ENCODE measurements at places on chromosomes 6 and 20.

DNA sequence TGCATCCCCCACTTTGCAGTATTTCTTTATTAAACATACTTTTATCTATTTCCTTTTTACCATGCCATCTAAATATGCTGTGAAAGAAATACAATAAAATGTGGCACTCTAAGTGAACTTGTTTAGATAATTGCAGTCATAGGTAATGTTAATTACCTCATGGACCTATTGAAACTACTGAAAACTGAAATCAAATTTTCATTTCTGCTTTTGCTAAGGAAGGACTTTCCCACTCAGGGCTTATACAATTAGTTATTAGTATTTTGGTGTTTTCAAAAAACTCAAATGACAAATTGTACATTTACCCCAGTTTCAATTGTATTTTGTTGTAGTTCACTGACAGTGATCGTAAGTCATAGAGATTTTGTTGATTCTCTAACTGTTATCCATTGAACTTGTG lies 88.4 kb downstream of the ID4 start:
- no peak for DNase-seq

- DNase-seq = peak; percentile 61
Observed at GRCh38 chr6:32867022-32867477, 13.1 kb downstream of the PSMB9 start.

GRCh38 chr6:103367212-103367611 lies 1492.5 kb downstream of the HACE1 start:
- DNase-seq = no peak

GRCh38 chr20:58691773-58692578 lies 624 bp upstream of the NPEPL1 start:
- DNase-seq = peak; percentile 91

- DNase-seq = no peak
Observed at GRCh38 chr6:6346427-6347023, 26.1 kb upstream of the F13A1 start.

DNA sequence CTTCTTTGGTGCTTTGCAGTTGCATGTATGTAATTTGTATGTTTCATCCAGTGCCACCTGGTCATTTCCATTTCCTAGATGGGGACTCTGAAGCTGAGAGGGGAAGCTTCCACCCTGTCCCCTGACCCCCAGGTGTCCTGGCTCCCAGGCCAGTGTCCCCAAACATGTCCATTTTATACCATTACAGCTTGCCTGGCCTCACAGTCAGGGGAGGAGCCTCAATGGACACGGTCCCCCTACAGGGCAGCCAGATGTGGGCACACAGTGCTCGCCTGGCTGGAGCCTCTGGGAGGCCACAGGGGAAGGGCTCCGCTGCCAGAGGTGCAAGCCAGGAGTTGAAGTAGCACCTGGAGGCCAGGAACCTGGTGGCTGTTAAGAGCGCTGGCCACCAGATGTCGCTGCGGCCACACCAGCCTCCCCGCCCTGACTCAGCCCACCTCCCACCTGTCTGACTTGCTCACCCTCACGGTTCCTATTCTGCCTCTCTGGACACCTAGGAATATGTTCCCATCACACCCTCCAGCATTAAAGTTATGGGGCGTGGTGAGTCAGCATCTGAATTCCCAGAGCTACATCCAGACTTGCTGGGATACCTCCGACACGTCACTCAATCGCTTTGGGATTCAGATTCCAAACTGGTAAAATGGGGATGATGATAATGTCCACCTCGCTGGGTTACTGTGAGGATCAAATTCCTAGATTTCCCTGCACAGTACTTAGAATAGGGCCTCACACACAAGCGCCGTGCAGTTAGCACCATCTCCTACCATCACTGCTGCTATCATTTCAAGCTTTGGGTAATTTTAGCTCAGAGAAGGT lies 107.4 kb downstream of the SULF2 start:
- DNase-seq = peak; percentile 6

GRCh38 chr6:153028286-153028685 lies 25.8 kb upstream of the MTRF1L start:
- DNase-seq = no peak

DNA sequence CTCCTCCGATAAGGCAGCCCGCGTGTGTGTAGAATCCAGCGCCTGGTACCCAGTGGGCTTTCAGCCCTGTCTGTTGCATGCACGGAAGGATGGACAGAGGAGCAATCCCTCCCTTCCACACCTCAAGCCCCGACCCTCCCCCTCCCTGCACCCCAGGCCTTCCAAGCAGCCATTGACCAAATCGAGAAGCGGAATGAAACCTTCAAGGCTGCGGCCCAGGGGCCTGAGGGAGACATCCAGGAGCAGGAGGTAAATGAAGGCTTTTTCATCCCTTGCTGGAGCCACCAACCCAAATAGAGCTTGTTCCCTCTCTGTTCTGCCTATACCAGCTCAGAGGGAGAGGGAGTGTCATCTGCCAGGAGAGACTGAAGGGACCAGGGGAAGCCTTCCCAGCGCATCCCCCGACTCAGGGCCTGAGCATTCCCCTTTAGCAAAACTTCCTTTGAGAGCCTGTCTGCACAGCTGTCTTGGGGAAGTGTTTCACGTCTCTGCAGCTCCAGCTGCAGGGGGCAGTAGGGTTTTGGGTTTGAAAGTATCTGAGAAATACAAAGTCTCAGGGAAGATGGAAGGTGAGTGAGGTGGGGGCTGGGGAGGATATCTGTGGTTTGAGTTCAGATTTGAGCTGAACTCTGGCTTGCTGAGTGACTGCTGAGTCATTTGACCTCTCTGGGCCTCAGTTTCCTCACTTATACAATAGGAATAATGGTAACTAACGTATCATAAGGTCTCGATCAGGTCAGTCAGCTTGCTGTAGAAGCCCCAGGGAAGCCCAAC lies 16.1 kb downstream of the FGD2 start:
- DNase-seq = peak; percentile 83

DNA sequence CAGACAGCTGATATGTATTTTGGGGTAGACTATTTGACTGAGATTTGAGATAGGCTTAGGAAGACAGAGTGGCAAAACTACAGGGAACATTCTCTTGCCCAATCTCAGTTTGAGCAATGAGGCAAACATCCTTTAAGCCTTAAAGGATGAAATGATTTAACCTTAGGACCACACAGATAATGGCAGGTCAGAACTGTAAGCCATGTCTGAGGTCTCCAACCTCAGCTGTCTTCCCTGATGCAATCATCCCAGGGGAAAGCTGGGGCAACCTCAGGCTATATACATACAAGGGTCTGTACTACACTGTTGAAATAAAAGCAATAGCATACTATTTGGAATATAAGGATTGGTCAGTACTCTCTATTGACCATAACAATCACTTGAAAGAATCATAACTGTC lies 83.8 kb upstream of the NUP153 start:
- no peak for DNase-seq

- DNase-seq = no peak
Observed at GRCh38 chr20:6213311-6213710, 90.5 kb upstream of the FERMT1 start.

- DNase-seq = peak; percentile 5
Observed at GRCh38 chr20:728256-728944, 39.9 kb downstream of the SLC52A3 start.

GRCh38 chr6:132570221-132570777 lies at the start of gene TAAR6:
Gene TAAR6, plus strand, starts transcription at chr6:132570322. Its CDS starts 0 bp downstream, at chr6:132570322.
- no peak for DNase-seq

GRCh38 chr20:20782231-20782630 lies 69.8 kb upstream of the RALGAPA2 start:
- no peak for DNase-seq

- peak; percentile 89 for DNase-seq
Observed at GRCh38 chr6:137734875-137735182, 132.2 kb upstream of the TNFAIP3 start.
